ENCODE measurements at places on chromosomes 16 and 17.

DNA sequence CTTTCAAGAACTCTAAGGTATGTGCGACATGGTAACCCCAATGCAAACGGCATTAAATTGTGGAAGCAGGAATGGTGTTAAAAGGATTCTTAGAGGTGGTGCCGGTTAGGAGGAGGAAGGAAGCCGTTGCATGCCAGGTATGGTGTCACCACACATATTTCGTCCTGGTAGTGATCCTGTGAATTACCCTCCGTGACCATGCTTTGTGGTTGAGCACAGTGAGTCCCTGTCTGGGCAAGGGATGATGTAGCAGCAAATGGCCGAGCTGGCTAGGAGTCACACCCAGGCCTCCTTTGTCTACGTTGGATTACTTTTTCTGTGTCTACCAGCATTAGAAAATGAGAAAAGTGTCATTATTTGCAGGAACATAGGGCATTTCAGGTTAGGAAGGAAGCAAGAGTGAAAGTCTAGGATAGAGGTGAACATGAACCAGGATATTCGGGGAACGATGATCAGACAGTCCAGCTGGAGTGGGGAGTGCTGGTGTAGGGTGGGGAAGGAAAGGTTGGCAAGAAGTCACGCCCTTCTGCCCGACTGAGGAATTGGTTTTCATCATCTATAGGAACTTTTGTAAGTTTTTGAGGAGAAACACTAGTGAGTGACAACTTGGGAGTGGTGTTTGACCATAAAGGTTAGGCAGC, 123.5 kb downstream of the PRKCA start:
- DNase-seq: no peak

DNA sequence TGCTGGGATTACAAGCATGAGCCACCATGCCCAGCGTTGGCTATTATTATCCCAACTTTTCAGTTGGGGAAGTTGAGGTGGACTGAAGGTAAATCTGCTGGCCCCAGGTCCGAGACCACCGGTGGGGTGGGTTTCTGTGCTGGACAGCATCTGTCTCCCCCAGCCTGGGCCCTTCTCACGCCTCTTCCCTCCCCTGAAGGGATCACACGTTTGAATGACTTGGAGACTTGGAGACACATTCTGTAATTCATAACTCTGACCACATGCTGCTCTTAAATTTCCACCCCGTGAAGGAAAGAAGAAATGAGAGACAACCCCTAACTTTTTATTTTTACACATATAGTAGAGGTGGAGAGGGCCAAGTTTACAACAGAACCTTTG, 109.8 kb downstream of the MSI2 start:
- DNase-seq: no peak

GRCh38 chr17:17078832-17079231, 36.6 kb downstream of the MPRIP start:
- no peak for DNase-seq

DNA sequence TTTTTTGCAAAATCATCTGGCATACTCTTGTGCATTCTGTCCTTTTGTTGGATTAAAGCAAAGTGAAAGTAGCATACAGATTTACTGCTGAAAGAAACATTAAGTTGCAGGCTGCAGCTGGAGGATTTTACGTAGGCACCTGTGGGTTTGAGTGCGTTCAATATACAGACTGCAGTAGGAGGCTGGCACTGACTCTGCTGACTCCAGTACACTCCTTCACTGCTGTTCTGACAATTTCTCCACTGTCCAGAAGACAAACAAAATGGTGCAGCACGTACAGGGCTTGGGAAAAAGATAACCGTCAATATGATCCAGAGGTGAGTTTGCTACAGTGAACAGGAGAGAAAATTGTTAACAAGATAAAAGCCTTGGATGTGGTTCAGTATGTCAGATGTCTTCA, 73.3 kb downstream of the TANC2 start:
- DNase-seq: no peak

DNA sequence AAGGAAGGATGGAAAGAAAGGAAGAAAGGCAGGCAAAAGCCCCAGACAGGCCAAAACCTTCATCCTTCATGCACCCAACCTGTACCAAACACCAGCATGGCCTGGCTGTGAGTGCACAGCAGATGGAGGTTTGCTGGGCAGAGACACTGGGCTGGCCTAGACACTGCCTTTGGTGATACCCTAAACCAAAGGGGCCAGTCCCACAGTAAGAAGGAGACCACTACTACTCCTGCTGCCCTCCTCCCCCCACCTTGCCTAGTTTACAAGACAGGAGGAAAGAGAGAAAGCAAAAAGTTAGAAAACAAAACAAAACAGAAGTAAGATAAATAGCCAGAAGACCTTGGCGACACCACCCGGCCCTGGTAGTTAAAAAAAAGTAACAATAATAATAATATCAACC, 19.1 kb downstream of the QPRT start:
- no peak for DNase-seq

DNA sequence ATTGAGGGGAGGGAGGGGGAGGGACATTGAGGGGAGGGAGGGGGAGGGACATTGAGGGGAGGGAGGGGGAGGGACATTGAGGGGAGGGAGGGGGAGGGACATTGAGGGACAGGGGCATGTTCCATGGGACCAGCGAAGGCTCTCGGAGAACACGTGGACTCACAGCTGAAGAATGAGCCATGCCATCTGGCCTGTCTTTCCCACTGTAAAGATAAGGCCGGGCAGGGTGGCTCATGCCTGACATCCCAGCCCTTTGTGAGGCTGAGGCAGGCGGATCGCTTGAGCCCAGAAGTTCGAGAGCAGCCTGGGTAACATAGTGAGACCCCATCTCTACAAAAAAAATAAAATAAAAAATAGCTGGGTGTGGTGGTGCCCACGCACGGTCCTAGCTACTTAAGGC, 32.5 kb downstream of the RPH3AL start:
- no peak for DNase-seq

DNA sequence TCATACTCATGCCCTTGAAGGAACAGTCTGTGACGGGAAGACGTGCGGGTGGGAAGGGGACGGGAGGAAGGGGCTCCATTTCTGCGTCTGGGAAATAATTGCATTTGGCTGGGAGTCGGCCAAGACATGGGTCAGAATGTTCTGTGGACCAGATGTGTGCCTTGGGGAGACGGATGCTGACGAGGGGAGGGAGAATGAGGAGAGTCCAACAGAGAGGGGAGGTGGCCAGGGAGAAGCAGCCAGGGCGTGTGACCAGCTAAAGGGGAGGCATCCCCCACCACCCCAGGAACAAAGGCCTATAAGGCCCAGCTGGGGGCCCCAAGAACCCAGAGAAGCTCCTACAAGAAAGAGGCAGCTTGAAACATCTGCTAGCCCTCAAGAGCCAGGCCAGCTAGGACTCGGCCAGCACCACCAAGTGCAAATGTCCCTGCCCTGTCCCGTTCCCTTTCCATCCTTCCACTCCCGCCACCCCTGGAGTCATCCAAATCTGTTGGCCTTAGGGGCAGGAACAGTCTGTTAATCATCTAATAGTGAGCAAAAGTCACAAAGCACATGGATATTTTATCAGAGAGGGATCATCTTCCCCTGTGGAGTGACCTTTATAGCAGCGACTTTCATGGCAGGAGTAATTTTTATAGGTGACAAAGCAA, 42.5 kb upstream of the BCO1 start:
- DNase-seq: no peak

DNA sequence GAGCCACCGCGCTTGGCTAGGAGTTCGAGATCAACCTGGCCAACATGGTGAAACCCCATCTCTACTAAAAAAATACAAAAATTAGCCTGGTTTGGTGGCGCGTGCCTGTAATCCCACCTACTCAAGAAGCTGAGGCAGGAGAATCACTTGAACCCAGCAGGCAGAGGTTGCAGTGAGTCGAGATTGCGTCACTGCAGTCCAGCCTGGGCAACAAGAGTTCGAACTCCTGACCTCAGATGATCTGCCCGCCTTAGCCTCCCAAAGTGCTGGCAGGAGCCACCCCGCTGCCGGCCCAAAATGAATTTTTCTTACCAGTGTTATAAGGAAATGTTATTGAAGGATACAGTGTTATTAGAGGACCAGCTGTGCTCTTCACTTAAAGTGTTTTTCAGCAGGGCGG, 2.3 kb downstream of the NUP85 start:
- no peak for DNase-seq

- no peak for DNase-seq
Observed at GRCh38 chr17:43403846-43404245, 5.1 kb downstream of the ARL4D start.

DNA sequence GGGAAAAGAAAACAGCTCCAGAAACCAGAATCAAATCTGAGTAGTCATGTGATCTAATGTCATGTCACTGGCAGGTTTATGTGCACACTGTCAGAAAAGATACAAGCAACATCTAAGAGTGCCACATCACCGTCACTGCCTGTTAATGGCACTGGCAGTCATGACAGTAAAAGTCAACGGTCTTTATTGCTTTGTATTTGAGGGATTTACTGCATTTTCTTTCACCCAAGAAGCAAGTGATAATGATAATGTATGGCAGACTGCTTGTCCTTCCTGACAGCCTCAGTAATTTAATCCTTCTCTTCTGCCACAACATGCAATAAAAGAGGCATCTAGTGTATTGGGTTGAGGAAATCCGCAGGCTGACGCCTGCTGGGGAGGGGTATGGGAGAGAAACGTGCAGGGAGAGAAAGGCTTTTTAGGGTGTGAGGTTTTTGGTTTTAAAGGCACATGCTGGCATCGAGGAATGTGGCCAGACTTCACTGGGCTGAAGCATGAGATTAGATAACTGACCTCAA, 92.4 kb downstream of the RPGRIP1L start:
- DNase-seq: no peak

DNA sequence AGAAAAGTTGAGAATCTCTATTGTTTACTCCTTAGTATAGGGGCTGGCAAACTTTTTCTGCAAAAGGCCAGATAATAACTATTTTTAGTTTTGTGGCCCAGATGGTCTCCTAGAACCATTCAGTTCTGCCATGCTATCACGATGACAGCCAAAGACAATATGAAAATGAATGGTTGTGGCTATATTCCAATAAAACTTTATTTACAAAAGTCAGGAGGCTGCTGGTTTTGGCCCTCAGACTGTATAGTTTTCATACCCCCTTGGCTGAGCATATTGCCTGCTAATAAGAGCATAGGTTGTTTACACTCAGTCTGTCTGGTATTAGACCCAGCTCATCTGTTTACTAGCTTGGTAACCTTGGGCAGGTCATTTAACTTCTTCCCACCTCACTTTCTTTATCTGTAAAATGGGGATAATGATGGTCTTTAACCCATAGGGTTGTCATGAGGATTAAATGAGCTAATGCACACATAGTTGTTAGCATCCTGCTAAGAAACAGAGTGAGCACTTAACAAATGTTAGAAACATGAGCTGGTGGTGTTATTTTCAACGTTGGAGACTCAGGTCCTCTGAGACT, 156.3 kb downstream of the MSI2 start:
- no peak for DNase-seq

GRCh38 chr16:84079664-84080063, 37.1 kb upstream of the SLC38A8 start:
- no peak for DNase-seq

DNA sequence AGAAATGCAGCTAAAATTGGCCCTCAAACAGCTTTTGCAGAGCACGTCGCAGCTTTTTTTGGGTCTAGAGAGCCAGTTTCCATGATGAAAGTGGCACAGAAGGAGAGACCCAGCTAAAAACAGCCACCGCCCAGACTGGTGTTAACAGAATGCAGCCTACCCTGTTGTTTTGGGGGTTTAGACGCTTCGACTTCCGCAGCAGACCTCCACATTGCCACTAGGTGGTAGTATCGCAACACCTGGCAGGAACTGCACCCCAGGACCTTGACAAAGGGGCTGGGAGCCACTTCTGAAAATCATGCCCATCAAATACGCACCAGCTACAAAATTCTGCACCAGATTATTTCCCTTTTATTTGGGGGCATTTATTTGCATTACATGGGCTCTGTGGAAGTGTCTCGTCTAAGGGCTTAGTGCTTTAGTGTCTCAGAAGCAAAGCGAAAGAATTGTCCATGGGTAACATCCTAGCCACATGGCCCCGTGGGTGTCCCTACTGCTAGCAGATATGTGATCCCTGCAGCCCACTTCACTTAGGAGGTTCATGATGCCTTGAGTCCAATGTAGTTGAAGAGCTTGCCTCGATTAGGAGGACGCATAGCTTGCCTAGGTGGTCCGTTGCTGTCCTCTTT, 167.1 kb downstream of the HAPSTR1 start:
- DNase-seq: no peak

DNA sequence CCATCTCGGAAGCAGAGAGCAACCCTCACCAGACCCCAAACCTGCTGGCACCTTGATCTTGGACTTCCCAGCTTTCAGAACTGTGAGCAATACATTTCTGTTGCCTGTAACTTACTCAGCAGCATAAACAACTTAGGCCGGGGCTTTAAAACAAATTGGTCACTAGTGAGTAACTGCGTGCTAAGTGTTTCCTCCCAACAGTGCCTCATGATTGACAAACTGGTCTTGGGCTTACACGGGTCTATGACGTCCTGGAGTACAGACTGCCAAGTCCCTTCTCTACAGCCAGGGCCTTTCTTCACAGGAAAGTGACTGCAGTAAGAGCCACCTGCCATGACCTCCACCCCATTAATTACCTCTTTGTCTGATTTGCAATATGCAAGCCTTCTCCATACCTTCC, 136.7 kb downstream of the XYLT1 start:
- DNase-seq: no peak

- peak; percentile 19 for DNase-seq
Observed at GRCh38 chr16:77951788-77952187, 70.6 kb upstream of the CLEC3A start.

DNA sequence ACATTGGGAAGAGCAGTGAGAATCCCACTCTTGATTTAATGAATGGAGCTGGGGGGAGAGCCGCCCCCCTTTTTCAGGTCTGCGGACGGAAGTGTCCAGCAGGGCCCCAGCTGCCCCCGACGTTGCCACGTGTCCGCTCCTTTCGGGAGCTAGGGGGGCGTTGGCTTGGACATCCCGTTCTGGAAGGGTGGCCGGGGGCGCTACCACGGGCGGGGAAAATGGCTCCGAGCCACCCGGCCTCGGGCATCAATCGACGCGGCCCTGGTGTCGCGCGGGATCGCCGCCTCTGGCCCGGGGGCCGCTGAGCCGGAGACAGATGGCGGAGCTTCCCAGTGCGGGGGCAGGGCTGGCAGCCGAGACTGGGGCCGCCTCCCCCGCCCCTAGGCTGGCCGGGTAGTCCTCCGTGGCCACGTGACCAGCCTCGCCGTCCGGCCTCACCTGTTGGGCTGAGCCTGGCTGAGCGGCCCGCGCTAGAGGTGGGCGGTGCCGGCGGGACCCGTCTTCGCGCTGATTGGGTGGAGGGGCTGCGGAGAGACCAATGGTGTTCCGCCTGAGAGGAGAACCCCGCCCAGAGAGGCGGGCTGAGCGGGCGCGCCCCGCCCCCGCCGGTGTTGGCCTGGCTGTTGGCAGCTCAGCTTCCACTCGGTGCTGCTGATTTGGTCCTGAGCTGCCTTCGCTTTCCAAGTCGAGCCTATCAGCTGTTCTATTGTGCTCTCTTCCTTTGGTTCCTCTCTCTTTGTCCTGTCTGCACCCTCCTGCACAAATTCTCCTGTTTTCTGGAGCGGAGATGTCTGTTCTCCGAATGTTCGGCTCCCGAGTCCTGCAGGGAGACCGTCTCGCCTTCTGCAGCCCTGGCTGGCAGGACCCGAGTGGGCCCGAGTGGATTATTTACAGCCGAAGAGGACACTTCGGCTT, 8.3 kb downstream of the HS3ST3B1 start:
- peak; percentile 92 for DNase-seq

- no peak for DNase-seq
Observed at GRCh38 chr17:45703806-45704205, 80.3 kb upstream of the CRHR1 start.

- DNase-seq: peak; percentile 98
Observed at GRCh38 chr17:8383143-8383822, at the start of gene RPL26. TSS of gene RPL26 (minus strand) at chr17:8383193. CDS start at chr17:8382310, 883 bp downstream.

GRCh38 chr17:80703142-80703478, 158.5 kb downstream of the RPTOR start:
- DNase-seq: no peak

GRCh38 chr16:68446681-68447652, 1.3 kb downstream of the SMPD3 start:
- DNase-seq: no peak
